ENCODE measurements at places on chromosomes 16 and 17. TPM values are rescaled to one million over a fixed set of nuclear protein-coding genes. Genes with fewer than 3 reads are reported as not detected.

The MOSMO gene
- polyA plus RNA-seq, result 3.1 TPM

The NDE1 gene
- polyA plus RNA-seq, result 38.3 TPM

The SBK1 gene
- polyA plus RNA-seq, result 0.35 TPM

The GP2 gene
- polyA plus RNA-seq, result not detected

The LITAFD gene
- not detected for polyA plus RNA-seq

The KRT12 gene
- polyA plus RNA-seq, result not detected

The KRT24 gene
- polyA plus RNA-seq, result not detected

The GDE1 gene
- polyA plus RNA-seq, result 27.8 TPM

The IGF2BP1 gene
- polyA plus RNA-seq, result not detected

DNA sequence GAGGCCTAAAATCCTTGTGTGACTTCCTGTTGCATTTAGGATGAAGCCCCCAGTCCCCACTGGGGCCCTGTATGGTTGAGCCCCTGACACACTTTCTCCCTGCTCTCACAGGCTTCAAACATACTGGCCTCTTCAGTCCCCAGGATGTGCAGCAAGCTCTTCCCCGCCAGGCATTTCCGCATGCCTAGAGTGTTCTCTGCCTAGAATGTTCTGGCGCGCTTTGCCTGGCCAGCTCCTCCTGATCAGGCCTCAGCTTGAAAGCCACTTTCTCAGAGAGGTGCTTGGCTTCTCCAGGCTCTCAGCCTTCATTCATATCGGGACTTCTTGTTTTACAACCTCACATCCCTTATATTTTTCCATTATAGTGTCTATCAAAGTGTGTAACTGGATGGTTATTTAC, 123.7 kb downstream of the SPACA3 start:
- no peak for DNase-seq

DNA sequence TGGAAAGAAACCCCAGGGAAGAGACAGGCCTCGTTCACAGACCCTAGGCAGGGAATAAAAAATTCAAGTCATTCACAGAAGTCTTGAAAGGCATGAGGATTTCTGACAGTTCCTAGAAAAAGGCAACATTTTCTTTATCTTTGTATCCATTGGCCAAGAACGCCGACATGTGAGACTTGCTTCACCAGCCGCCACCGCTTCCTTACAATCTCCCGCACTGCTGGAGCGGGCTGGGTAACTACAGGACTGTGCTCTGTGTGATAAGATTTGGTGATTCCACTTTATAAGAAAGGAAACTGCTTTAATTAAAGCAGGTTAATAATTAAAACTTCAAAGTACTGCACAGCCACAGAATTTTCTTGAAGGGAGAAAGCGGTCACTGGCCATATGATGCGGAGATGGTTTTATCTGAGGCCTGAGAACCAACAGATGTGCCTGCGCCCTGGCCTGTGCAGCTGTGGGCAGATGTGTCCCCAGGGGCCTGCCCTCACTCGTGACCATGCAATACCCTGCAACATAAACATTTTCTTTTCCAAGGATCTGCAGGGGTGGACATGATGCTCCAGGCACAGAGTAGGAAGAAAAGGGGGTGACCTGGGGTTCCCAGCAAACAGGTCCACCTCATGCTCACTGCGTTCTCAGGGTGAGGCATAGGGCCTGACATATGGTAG, 13.0 kb upstream of the LGALS3BP start:
- no peak for DNase-seq

DNA sequence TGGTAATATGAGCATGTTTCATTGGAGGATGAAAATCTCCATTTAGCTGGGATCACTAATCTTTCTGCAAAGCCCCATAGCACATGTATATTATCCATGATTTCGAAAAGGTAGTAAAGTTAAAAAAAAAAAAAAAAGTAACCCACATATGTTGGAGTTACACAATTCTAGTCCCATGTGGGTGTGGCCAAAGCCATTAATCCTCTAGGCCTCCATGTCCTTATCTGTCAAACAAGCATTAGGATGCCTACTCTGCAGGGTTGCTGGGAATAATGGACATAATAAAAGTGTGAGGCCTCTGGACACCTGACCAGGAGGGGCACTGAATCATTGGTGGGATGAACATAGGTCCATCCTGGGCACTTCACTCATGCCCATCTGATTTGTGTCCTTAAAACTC, 29.2 kb upstream of the VAT1L start:
- DNase-seq, result no peak

DNA sequence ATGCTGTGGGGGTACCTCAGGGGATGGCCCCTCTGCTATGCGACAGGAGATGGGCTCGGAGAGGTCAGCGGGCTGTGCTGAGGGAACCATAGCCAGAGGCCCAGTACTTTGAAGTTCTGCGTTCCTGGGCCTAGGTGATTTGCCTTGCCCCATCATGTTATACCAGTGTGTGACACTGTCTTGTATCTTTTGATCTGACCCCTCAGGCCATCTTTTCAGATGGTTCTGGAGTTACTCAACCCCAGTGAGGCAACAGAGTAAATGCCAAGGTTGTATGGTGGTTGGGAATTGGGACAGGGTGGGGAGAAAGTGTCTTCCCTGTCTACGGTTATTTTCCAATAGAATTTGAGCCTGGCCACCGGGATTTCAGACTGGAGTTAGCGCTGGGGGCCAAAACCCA, 8.5 kb downstream of the MSI2 start:
- DNase-seq, result no peak

DNA sequence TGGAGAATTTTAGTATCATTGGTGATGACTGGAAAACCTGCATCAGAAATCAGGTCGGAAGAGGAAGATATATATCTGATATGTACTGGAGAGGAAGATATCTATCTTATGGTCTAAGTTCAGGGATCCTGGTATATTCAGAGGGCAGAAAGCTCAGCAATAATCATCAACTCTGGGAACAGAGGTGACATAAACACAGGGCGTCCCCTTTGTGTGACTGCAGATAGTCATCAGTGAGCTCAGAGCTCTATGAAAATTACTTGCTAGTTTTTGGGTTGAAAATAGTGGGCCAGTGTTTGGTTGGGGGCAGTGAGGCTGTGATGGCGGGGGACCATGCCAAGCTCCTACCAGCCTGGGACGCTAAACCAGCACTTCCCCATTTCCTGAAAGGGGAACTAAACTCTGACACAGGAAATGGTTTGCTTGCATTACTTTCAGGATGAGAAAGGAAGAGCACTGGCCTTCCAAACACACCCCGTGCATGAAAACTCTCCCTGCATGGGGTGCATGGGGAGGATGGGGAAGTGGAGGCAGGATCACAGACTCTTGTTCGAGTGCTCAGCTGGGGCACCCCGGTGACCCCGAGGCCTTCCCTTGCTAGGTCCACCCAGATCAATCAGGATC, 15.8 kb downstream of the NOD2 start:
- peak; percentile 26 for DNase-seq

DNA sequence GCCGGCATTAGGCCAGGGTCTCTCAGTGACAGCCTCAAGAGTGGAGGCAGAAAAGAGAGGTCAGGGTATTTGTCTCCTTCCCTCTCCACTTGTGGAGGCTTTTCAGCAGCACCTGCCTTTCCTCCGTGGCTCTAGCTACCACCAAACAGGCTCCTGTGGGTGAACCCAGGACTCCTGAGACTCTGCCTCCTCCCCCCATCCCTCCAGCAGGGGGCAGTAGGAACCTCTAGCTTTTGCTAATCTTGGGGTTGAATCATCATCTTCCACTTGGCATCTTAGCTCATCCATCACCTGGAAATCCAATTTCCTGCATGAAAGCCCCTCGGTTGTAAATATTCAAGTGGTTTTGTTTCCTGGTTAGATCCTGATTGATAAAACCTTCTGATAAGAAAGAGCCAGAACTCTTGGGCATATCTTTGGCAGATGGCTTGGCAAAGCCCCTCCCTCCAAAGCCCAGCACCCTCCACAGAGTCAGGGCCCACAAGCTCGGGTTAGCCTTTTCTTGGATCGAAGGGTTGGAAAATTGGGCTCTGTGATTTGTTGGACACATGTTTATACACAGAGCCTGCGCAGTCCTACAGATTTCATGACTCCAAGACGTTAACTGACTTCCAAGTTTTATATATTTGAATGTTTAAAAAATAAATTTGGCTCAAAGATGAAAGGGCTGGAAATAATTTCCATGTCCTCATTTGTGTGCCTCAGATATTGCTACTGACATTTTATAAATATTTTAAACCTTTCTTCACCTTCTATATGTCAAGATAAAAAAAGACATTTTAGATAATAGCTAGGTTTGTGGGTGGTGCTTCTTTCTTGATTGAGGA, 322.1 kb downstream of the MAP2K4 start:
- no peak for DNase-seq

DNA sequence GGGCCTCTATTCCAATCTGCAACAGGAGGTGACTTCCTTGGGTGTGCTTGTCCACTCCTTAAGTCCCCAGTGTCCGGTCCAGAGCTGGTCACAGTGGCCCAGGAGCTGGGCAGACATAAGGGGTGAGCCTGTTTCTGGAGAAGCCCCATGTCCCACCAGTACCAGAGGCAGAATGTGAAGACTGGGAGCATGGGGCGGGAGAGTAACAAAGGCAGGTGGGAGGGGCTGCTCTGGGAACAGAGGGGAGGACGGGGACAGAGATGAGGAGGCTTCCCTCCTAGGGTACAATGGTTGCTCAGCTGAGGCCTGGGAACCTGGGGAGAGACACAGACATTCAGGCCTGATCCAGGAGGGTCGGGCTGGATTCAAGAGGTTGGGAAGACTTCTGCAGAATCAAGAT, 323.3 kb upstream of the TNRC6C start:
- DNase-seq, result no peak

DNA sequence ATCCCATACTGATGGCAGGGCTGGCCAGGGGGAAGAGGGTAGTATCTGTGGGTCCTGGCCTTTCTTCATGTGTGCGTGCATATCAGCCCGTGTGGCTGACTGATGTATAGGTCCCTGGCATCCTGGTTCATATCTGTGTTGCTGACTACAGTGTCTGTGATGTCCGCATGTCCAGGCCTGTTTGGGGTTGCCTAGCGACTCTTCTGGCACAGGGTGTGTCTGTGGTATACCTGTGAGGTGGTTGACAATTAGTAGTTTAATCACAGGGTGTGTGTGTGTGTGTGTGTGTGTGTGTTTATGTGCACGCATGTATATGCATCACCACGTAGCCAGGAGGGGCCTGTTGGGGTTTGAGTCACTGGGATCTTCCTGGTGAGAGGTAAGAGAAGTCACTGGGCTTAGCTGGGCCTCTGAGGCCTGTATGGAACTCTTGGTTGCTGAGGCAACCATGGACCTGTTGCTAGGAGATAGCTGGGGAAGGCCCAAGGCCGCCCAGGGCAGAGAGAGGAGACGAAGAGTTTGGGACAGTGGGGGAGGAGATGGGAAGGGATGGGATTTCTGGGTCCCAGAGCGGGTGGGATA, 603 bp upstream of the TMEM95 start:
- no peak for DNase-seq

GRCh38 chr17:61595418-61596186, 4.6 kb upstream of the NACA2 start:
- DNase-seq, result no peak

DNA sequence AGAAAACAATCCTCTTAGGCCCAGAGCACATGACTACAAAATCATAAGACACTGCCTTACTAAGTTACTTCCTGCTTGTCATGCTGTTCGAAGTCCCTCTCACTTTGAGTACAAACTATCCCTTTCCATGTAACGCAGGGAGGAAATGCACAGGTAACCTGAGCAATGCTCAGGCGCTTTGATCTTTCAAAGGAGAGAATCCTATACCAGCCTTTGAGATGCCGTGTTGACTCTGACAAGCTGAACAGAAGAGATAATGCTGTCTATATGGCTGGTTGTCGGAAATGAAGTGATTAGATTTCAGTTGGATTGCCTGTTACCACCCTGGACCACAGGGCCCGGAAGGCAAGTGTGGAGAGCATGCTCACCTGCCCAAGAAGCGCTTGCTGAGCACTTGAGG, 75.9 kb downstream of the CDH11 start:
- no peak for DNase-seq

DNA sequence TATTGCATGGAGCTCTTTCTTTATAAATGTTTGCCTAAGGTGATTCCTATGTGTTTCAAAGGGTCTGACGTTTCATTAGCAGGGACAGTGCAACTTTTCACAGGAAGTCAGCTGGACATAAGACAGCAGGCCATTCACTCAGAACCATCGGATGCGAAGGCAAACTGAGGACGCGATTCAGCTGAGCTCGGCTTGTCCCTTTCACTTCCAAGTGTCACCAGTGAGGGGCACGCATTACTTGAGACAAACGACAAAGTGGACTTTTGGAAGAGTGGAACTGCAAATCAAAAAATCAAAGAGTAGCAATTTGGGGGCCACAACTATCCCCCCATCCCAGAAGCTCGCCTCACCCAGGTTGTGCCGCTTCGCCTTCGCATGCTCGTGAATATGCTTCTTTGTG, 14.6 kb downstream of the USP22 start:
- DNase-seq, result no peak

- DNase-seq, result no peak
These were observed 30.3 kb downstream of the PIK3R5 start for GRCh38 chr17:8935191-8935590.

DNA sequence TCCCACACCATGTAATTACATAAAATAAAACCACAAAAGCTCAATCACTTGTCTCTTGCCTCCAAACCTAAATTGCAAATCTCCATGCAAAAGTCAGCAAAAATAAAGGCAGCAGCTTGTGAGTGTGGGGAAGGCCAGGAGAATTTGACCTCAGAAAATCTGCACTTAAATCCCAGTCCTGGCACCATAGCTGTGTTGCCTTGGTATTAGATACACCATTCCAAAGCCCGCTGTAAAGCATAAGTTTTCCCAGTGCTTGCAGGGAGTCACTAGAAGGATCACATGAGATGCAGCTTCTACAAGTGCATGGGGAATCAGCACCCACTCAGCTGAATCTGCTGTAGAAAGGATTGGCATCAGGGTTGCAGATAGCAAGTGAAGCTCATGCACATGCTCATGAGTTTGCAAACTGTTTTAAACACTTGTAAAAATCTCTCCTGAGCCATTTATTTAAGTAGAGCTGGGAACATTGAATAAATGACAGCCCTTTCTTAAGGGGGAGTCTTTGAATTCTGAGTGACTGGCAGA, 495.0 kb upstream of the HSBP1 start:
- no peak for DNase-seq

GRCh38 chr16:72635104-72635503, 412.8 kb downstream of the ZFHX3 start:
- no peak for DNase-seq

GRCh38 chr17:45369421-45369820, 52.6 kb upstream of the MAP3K14 start:
- DNase-seq, result no peak

DNA sequence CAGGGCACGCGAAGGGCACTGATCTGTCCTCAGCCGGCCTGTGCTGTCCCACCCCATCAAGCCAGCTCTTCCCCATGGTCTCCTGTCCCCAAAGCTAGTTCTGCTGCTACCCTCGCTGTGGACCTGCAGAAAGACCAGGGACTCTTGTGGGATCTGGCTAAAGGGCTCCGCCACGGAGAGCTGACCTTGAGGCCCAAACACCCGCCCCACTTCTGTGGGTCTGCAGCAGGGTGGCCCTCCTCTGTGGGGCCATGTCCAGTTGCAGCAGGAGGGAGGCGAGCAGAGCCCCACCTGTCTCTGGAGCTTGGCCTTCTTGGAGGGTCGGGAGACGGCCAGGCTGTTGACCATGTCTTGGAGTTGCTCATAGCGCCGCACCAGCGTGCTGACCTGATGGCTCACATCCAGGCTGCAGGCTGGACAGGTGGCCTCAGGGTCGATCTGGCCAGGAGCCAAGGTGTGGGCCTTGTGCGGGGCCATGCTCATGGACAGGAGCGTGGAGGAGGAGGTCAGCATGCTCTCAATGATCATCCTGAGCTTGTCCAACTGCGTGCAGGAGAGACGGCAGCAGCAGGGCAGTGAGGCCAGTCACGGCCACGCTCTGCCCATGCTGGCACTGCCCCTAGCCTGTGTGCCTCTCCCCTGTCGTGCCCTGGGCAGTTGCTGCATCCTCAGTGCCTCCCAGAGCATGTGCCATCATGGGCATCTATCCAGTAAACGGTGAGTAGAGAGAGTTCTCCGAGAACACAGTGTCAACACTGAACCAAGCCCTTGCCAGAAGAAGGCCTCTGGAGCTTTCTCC, 16.6 kb downstream of the UBALD2 start:
- no peak for DNase-seq

All from naive B cell (primary cell).